Activated CD4-positive, alpha-beta T cell treated with anti-CD3 and anti-CD28 coated beads, Interleukin-2, amount 10 ng/mL, durations not matched to agents 7 days and 5 days (primary cell): ENCODE measurements at places on chromosomes 3 and 15.
A peak's percentile ranks its signal among the peaks of the same experiment; 100 is the strongest.

- DNase-seq: no peak
Measured at GRCh38 chr3:41907330-41908073, 54.4 kb downstream of the ULK4 start.

DNA sequence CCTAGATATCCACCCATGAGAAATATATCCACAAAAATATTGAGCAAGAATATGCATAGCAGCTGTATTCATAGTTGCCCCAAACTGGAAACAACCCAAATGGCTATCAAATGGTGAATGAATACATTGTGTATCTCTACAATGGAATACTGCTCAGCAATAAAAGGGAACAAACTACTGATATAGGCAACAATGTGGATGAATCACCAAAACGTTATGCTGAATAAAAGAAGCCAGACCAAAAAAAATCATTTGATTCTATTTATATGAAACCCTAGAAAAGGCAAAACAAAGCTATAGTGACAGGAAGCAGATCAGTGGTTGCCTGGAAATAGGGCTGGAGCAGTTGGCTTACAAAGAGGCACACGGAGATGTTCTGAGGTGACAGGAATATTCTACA lies 15.5 kb upstream of the CMTM7 start:
- no peak for DNase-seq

- DNase-seq: no peak
Measured at GRCh38 chr3:37766797-37767776, 94.6 kb upstream of the CTDSPL start.

DNA sequence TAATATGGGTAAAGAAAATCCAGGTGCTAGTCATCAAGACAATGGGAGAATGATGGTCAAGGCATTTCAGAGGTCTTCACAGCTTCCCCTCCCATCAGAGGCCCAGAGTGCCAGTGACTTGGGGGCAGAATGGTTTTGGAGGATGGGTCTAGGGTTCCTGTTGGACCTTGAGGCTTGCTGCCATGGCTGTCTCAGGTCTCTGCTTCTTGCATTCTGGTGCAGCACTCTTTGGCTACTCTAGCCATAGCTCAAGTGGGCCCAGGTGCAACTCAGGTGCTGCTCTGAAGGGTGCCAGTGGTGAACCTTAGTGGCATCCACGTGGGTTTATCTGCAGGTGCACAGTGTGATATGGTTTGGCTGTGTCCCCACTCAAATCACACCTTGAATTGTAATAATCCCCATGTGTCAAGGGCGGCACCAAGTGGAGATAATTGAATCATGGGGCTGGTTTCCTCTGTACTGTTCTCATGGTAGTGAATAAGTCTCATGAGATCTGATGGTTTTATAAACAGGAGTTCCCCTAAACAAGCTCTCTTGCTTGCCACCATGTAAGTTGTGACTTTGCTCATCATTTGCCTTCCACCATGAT lies 48.5 kb upstream of the PEX5L start:
- no peak for DNase-seq

- DNase-seq: no peak
Measured at GRCh38 chr3:72862314-72863090, 14.3 kb upstream of the SHQ1 start.

DNA sequence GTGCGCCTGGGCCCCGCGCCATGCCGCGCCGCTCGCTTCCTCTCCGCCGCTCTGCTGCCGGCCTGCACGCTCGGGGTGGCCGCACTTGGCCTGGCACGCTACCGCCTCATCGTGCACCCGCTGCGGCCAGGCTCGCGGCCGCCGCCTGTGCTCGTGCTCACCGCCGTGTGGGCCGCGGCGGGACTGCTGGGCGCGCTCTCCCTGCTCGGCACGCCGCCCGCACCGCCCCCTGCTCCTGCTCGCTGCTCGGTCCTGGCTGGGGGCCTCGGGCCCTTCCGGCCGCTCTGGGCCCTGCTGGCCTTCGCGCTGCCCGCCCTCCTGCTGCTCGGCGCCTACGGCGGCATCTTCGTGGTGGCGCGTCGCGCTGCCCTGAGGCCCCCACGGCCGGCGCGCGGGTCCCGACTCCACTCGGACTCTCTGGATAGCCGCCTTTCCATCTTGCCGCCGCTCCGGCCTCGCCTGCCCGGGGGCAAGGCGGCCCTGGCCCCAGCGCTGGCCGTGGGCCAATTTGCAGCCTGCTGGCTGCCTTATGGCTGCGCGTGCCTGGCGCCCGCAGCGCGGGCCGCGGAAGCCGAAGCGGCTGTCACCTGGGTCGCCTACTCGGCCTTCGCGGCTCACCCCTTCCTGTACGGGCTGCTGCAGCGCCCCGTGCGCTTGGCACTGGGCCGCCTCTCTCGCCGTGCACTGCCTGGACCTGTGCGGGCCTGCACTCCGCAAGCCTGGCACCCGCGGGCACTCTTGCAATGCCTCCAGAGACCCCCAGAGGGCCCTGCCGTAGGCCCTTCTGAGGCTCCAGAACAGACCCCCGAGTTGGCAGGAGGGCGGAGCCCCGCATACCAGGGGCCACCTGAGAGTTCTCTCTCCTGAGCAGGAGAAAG lies 951 bp downstream of the GPR62 start:
- DNase-seq: peak; percentile 27

DNA sequence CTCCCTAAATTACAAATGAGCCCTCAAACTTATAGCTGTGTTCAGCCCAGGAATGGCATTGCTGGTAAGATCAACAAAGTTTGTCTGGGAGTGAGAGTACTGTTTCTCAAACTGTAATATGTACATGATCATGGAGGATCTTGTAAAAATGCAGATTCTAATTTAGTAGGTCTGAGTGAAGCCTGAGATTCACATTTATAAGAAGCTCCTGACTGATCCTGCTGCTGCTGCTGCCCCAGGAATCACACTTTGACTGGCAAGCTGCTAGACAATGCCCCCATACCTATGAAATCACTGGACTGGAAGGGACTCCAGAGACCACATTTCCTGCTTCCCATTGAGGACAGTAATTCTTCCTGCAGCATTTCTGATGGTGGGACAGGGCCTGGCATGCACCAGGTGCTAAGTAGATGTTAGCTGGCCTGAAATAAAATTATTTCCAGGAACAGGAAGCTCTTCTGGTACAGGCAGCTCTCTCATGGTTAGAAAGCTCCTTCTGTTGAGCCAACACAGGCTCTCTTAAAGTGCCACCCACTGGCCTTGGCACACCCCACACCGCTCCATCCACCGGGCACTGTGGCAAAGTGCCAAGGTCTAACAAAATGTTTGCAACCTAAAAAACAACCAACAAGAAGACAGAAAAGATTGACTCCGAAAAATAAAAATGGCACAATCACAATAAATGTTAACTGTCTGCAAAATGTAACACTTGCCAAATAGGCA lies 36.7 kb upstream of the ZNF710 start:
- no peak for DNase-seq

DNA sequence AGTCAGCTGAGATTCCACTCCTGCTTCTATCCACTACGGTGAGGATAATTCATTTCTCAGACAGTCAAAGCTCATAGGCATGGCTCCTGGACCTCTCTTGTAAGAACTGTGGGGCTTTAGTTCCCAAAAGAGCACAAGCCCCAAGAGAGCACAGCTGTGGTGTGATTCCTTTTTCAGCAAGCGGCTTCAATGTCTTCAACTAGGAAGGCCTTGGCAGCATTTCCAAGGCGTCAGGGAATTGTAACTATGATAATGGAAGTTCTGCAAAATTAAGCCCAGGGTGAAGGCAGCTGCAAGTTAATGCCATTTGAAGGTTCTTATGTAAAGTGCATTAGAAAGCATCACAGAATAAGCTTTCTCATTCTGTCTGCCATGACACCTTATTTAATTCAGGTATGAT lies 657.1 kb downstream of the GRM7 start:
- DNase-seq: no peak

- DNase-seq: no peak
Measured at GRCh38 chr15:50140983-50141382, 21.9 kb upstream of the ATP8B4 start.

GRCh38 chr3:85560088-85560785 lies 601.4 kb downstream of the CADM2 start:
- DNase-seq: no peak

DNA sequence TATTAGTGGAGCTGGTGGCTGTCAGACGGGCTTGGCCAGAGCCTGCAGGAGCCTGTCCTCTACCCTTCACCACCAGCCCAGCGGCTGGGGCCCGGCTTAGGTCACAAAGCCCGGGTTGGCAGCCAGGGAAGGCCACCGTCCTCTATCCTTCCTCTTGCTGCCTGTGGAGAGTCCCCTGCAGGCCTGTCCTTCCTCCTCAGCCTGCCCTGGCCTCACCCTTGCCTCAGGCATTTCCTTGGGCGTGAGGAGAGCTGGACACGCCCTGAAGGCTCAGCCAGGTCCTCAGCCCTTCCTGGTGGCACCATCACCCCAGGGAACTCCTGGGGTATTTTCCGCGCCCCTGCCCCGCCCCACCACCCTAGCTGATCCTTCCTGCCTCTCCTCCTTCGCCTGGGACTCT lies 7.7 kb downstream of the CHAC1 start:
- no peak for DNase-seq

GRCh38 chr15:52405856-52406255 lies 110.3 kb upstream of the MYO5C start:
- no peak for DNase-seq

DNA sequence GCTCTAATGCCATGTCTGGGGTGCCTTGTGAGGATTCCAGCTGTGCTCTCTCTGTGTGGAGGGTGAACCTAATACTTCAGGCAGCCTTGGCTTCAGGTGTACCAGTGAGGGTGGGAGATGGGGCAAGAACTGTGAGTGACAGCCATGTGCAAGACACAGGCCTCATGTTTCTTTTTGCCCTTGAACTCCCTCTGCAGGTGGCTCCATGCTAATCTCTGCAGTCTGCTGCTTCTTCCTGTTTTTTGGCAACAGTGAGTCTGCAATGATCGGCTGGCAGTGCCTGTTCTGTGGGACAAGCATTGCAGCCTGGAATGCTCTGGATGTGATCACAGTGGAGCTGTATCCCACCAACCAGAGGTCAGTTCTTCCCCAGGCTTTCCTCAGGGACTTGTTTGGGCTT lies 189.3 kb downstream of the SV2B start:
- peak; percentile 14 for DNase-seq

DNA sequence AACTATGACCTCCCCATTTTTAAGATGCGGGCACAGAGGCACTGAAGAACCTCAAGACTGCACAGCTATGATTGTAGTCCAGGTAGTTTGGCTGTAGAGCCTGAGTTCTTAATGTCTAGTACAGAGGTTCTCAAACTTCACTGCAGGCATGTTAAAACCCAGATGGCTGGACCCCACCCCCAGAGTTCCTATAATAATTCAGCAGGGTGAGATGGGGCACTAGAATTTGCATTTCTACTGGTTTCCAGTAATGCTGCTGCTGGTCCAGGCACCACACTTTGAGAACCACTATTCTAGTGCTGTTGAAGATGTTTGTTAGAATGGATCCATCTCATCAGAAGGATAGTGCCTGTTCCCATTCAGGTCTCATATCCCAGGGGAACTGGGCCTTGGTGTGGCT lies 274.9 kb downstream of the ABHD5 start:
- DNase-seq: no peak

DNA sequence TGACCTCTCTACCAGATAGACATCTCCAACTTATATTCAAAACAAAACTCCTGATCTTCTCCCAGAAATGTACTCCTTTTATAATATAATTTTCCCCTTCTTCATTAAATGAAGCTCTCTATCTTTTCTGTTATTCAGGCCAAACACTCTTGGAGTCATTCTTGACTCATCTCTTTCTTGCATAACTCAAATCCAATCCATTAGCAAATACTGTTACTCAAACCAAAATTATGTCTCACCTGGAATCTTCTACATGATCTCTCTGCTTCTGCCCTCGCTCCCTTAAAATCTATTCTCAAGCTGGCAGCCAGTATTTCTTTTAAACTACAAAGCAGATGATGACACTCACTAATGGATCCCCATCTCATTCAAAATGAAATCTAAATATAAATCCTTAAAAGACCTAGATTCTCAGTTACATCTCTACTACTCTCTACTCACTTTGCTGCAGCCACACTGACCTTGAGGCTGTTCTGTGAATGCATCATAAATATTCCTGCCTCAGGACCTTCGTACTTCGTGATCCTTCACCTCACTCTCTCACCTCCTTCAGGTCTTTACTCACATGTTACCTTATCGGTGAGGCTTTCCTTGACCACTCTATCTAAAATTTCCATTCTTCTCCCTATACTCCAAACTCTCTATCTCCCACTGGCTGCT lies 160.9 kb downstream of the TBC1D5 start:
- no peak for DNase-seq

DNA sequence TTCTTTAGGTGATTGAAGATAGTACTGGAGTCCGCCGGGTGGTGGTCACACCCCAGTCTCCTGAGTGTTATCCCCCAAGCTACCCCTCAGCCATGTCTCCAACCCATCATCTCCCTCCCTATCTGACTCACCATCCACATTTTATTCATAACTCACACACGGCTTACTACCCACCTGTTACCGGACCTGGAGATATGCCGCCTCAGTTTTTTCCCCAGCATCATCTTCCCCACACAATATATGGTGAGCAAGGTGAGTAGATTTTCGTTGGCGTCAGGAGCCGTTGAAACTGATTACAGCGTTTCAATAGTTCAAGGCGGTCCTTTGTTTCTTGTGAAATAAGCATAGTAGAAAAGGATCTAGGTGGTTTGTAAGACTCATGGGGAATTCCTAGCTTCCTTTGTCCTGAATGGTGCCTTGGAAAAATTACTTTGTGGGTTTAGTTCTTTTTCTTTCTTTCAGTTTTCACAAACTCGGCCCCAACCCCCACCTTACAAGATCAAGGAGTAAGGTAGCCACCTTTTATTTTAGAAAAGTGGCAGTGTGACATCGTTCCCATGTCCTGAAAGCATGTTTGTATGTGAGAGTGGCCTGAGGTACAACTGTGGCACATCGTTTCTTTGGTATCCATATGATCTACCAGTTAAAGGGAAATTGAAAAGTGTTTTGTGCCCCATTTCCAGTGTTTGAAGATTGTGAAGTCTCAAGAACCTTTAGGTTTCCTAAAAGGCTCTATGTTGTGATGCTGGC lies 200.6 kb downstream of the GHSR start:
- DNase-seq: no peak

- no peak for DNase-seq
Measured at GRCh38 chr15:39140060-39140604, 440.7 kb upstream of the THBS1 start.

- DNase-seq: no peak
Measured at GRCh38 chr15:48109856-48110531, 10.8 kb upstream of the SLC24A5 start.

GRCh38 chr15:81950841-81951414 lies 94.9 kb downstream of the MEX3B start:
- no peak for DNase-seq

DNA sequence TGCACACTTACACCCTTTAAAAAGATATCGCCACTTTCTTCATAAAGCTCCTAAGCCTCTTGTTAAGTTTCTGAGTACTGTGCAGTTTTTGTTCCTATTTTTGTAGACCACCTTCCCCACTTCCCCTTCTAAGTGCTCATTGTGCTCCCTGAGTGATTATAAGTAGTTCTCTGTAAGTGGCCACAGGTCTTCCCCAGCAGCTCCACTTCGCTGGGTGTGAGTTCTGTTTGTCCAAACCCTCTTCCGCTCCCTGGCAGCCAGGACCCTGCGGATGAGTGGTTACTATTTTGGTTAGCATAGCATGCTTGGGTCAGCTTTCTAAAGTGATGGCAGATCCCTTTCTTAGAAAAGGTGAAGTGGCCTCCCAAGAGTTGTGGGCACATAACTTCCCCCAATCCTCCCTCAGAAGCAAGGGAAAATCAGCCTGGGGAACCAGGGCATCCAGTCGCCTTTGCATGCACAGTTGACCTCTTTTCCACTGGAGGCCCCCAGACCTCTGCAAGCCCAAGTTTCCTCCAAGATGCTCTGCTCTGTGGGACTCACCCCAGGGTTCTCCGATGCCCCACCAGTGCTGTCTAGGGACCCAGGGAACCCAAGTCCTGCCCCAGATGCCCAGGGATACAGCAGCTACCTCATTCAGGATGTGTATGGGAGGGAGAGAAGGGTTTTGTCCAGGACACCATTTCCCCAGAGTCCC lies 69.6 kb downstream of the ATP10A start:
- DNase-seq: no peak
